NCI-H226 (cell line): ENCODE measurements at places on chromosomes 12 and 14.
A peak's percentile ranks its signal among the peaks of the same experiment; 100 is the strongest.

DNA sequence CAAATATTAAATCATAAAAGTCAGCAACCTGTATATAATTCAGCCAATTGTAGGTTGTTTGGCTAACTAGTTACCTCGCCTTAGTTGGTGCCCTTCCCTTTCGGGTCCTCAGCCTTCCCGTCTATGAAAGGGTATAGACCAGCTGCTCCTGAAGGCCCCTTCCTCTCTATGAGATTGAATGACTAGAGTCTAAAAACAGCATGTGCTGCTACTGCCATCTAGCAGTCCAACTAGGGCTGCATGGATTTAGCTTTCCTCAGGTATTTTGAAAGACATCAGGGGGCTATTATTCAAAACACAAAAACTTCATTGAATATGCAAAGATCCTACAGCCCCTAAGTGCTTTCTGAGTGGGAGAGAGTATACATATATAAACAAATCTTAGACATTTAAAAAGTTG lies 37.0 kb upstream of the TMEM263 start:
- no peak for DNase-seq

DNA sequence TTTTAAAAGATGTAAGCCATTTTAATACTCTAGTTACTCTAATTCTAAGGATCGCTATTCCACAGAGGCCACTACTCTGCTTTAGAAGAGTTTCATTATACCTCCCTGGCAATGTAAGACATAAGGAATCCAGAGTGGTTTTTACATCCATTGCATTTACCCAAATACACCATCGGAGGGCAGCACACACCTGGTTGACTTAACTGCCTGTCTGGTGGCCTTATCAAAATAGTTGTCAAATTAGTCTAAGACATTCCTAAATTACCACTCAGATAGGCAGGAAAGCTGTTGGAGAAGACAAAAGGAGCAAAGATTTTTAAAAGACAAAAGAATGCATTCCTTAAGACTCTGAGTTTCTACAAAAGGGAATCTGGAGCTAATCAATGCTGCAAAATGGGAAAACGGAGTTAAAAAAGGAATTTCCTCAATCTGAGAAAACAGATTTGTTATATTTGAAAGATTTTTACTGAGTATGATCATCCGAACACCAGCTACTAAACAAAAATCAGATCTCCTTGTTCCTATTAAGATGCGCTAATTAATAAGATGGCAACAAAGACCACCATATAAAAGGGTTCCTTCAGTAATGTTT lies 33.8 kb upstream of the FGD4 start:
- DNase-seq, result peak; percentile 58

- DNase-seq, result no peak
Observed at GRCh38 chr12:122238861-122239260, 13.0 kb upstream of the DIABLO start.

GRCh38 chr12:100329800-100330199 lies 27.1 kb upstream of the SLC17A8 start:
- no peak for DNase-seq
